ELR (cell line): ENCODE measurements at places on chromosomes 4 and X.

GRCh38 chr4:112492321-112492720, 23.7 kb downstream of the NEUROG2 start:
- peak; percentile 10 for DNase-seq

DNA sequence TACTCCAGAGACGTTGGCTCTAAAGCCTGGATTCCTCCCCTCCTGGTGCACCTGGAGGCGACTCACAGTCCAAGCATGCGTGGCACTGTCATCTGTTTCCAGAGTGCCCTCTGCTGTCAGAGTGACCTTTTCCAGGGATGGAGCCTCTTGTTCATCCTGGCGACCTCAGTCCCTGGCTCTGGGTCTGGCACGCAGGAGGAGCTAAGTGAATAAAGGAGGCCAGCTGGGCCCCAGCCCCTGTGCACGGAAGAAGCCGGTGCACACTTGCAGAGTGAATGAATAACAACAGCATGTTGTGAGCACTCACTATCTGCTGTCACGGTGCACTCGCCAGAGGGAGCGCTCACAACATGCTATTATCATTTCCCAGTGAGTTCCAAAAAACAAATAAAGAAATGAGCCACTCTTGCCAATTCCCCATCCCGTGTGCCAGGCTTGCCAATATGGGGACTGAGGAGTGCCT, 27.8 kb upstream of the PSAPL1 start:
- peak; percentile 28 for DNase-seq

- DNase-seq, result no peak
Measured at GRCh38 chrX:65997978-65998717, 41.7 kb downstream of the VSIG4 start.

DNA sequence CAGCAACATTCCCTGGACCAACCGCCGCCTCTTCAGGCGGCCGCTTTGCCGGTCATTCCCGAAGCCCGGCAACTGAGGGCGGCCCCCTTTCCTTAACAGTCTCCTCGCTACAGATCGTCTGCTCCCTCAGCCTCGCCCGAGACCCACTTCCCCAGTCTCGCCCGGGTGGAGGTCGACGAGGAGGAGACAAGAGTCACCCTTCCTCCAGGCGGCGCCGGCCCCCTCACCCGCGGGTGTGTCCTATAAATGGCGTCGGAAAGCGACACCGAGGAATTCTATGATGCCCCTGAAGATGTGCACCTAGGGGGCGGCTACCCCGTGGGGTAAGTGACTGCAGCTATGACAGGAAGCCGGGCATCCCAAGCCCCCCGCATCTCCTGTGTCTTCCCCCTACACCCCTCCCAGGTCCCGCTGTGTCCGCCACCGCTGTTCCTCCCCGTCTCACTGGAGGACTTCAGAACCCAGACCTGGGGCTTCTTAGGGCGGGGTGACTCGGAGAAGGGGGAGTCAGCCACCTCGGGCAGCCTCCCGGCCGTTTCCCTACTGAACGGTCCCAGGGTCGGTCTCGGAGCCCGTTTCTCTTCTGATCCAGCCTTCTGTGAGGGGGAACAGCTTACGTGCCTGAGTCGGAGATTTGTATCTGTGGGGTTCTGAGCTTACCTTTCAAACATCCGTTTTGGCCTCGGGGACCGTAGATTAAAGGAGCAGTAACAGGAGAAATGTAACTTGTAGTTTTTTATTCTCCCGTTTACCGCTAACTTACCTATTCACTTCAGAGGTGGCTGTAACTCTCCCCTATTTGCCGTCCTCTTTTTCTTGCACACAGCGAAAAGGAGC, 570 bp downstream of the WDR44 start:
- peak; percentile 48 for DNase-seq

GRCh38 chrX:40521868-40522450, 58.8 kb upstream of the ATP6AP2 start:
- DNase-seq, result no peak

DNA sequence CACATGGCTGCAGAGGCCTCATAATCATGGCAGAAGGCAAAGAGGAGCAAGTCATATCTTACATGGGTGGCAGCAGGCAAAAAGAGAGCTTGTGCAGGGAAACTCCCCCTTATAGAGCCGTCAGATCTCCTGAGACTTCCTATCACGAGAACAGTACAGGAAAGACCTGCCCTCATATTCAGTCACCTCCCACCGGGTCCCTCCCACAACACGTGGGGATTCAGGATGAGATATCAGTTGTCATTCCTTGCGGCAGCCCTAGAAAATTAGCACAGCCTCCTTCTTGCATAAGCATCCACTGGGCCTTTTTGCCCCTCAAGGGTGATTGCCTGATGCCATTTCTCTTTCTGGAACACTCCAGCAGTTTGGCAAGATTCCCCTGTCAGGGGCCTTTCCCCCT, 61.7 kb upstream of the STX18 start:
- no peak for DNase-seq

- no peak for DNase-seq
Measured at GRCh38 chr4:173707658-173708419, 177.8 kb upstream of the HAND2 start.

DNA sequence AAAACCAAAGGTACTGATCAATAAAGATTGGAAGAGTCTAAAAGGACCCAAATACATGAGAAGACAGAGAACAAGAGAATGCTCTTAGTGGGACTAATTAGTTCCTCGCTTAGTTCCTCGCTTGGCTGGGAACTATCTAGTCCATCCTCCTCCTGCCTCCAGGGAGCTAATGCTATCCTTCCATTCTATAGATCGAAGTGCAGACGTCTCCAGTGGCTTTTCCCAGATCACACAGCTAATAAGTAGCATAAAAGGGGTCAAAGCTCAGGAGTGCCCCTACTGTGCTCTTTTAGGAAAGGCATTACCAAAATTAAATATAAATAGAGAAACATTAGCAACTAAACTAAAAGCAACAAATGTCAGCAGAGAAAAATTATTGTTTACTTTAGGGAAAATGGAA, 42.3 kb upstream of the PPARGC1A start:
- DNase-seq, result no peak

- DNase-seq, result peak; percentile 92
Measured at GRCh38 chr4:185183622-185184281, 20.0 kb downstream of the CFAP97 start.

GRCh38 chrX:44875185-44875489, 2.1 kb downstream of the KDM6A start:
- no peak for DNase-seq
